ENCODE measurements at places on chromosomes 6 and 20.

GRCh38 chr6:167849846-167850459, 23.2 kb downstream of the AFDN start:
- no peak for DNase-seq

- no peak for DNase-seq
Measured at GRCh38 chr20:2162125-2162822, 60.6 kb downstream of the STK35 start.

- DNase-seq: no peak
Measured at GRCh38 chr6:116518621-116519368, 7.4 kb downstream of the CALHM5 start.

DNA sequence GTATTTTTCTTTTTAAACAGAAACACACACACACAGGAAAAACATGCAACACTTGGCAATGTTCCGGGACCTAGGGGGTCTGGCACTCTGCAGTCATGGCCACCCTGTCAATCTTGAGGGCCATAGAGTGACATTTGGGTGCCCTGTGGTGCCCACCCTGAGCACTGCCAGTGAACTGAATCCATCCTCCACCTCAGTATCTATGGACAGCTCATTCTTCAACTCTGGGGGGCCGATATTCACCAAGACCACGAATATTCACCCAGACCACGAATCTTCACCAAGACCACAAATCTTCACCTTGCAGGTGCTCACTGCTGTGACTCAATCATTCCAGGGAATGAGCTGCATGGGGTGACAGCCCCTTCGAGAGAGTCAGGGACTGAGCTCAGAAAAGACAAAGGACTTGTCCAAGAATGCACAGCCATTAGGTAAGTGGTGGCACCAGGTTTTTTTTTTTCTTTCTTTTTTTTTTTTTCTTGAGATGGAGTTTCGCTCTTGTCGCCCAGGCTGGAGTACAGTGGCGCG, 19.1 kb downstream of the SNAI1 start:
- no peak for DNase-seq

DNA sequence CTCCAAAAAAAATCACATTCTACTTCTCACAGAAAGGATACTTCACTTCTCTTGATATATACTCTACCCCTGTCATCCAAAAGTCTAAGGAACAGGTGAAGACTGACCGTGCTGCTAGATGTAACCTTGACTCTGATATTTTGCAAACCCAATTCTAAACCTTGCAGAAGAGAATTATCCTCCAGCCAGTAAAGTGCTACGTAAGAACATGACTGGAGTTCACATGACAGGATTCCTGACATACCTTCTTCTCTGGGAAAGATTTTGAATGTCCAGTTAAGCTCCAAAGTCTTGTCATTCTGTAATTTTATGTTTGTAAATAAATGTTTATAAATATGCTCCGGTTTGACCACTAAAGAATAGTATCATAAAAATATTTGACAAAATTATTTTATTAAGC, 35.8 kb downstream of the BTBD9 start:
- no peak for DNase-seq

GRCh38 chr6:25434921-25435320, 155.7 kb downstream of the CARMIL1 start:
- no peak for DNase-seq

DNA sequence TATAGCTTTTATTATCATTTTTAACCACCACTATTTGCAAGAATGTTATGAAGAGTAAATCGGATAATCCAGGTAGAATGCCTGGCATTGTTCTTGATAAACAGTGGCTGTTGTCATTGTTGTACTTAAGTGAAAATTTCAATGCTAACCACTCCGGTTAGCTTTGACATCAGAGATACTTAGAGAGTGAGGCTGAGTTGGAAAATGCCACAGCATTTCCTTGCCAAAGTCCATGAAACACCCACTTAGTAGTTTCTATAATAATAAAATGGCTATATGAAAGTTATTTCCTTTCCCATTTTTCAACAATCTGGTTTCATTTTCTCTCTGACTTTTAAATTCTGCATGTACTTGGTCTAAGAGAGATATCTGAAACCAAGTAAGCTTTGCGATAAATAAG, 132.0 kb downstream of the CDK19 start:
- no peak for DNase-seq

- no peak for DNase-seq
Measured at GRCh38 chr6:90631046-90631445, 44.2 kb upstream of the MAP3K7 start.

DNA sequence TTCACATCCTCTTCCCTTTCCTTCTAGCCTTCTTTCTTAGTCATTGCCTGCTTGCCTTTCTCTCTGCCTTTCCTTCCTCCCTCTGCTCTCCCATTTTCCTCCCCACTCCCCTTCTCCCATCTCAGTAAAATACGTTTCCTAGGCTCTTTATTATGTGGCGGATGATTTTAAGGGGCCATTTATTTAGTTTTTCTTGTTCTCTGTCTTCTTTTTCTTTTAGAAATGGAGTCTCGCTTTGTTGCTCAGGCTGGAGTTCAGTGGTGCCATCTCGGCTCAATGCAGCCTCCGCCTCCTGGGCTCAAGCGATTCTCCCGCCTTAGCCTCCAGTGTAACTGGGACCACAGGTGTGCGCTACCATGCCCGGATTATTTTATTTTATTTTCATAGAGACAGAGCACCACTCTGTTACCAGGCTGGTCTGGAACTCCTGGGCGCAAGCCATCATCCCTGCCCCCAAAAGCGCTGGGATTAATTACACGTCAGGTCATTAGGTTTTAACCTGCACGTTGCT, 1.5 kb downstream of the MTHFD1L start:
- no peak for DNase-seq

- DNase-seq: no peak
Measured at GRCh38 chr6:11413728-11414127, 123.8 kb upstream of the TMEM170B start.

GRCh38 chr20:3930265-3931206, 41.3 kb downstream of the PANK2 start:
- no peak for DNase-seq

DNA sequence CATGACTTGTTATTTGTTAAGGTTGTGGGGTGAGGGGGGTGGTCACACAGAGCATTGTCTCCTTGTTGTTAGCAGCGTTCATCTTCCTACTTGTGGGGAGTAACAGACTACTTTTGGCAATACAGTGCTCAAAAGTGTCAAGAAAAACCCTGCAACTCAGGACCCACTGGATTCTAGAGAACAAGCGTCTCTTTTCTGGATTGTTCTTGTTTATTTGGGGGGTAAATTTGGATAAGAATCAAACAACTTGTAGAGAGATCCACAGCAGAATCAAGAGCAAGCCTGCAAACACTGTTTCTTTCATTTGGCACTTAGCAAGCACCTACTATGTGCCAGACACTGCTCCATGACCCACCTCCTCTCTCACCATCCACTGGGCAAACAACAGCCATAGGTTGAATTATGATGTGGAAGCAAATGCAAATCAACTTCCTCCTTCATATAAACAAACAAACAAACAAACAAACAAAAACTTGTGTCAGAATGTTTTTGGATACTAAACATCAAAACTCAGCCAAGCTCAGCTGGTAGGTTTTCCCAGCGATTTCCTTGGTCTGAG, 4.0 kb upstream of the NR2E1 start:
- DNase-seq: no peak

DNA sequence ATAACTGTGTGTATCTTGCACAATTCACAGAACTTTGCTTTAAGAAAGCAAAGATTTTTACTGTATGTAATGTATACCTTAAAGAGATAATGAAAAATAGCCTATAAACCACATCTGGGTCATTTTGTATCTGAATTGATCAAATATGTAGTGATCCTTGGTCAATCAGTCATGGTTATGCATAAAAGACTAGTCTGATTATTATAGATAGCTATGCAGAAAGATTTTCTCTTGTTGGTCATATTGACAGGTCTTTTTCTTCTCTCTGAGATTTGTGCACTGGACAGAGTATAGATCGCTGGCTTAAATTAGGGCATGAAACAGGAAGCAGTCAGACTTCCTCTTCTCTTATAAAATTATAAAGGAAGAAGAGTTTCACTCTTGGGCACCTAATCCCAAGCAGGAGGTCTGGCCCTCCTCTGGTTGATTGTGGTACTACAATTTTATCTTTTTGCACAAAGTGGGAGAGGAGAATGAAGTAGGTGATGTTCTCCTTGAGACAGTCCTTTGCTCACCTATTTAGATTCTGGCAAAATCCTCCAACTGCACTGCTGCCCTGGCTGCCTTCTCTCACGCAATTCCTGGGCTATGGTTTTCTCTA, 380.9 kb upstream of the RGS17 start:
- DNase-seq: peak; percentile 19

- peak; percentile 99 for DNase-seq
Measured at GRCh38 chr6:14001329-14002012, 76.7 kb downstream of the RNF182 start.

- DNase-seq: no peak
Measured at GRCh38 chr6:165644586-165645266, 18.3 kb downstream of the PDE10A start.

GRCh38 chr20:45467861-45468260, 1.7 kb upstream of the WFDC2 start:
- DNase-seq: no peak

DNA sequence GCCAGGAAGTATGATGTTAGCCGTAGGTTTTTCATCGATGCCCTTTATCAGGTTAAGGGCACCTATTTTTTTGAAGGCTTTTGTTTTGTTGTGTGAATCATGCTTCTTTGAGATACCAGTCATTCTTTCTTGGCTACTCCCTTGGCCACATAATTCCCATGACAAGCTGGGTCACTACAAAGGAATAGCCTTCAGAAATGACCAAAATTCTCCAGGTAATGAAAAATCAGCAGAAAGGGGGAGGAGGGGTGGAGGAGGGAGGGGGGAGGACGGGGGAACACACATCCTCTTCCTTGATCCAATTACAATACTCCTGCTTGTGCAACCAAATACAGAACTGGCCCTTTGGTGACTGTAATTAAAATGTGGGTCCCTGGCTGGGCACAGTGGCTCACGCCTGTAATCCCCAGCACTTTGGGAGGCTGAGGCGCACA, 21.7 kb upstream of the TGM2 start:
- DNase-seq: peak; percentile 82

GRCh38 chr6:109424946-109425345, 15.5 kb downstream of the PPIL6 start:
- no peak for DNase-seq

GRCh38 chr6:36978421-36979346, 7.3 kb downstream of the MTCH1 start:
- no peak for DNase-seq

DNA sequence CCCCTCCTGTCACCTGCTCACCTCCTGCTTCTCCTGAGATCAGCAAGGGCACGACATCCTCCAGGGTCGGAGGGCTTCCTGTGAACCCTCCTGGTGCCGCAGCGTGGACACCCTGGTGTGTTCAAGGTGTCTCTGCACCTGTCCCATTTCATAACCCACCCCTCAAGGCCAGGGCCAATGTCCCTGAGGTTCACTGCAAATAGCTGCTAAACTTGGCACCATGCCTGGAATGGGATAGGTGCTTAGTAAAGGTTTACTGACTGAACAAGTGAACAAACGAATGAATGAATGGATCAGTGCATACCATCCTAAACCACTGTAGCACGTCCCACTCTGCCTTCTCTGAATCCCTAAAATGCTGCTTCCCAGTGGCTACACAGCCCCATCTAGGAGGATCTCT, 35.0 kb downstream of the SIRPA start:
- DNase-seq: no peak

GRCh38 chr20:36199345-36200257, 36.7 kb upstream of the AAR2 start:
- peak; percentile 54 for DNase-seq

DNA sequence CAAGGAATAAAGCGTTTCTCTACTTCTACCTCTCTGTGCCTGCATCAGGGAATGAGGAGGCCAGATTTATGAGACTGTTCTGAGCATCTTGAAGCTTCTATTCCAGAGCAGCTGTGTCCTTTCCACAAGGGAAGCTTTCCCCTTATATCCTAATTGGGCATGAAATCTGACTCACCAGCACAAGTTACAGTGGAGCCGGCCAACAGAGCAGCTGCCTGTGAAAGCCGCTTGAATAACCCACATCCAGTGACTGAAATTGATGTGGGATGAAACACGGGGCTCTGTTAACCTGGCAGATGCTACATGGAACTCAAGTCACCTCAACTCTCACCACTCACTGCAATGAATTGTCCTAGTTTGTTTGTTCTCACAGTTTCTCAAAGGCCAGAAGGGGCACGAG, 400.3 kb downstream of the TFAP2A start:
- no peak for DNase-seq

- DNase-seq: no peak
Measured at GRCh38 chr20:7656687-7657467, 283.4 kb downstream of the HAO1 start.

- peak; percentile 58 for DNase-seq
Measured at GRCh38 chr6:108622641-108623298, 62.1 kb downstream of the FOXO3 start.

DNA sequence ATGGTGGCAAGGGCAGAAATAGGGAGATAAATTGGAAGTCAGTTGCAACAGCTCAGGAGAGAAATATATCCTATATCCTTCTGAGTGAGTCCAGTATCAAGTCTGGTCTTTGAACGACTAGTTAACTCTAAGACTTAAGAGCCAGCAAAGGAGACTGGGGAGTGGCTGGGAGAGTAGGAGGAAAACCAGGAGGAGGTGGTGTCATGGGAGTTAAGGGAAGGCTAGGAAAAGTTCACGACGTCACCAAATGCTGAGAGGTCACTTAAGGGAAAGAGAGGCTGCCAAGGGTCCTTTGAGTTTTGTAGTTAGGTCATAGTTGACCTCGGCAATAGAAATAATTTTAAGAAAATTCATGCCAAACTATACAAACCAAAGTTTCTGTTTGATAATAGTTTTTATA, 25.1 kb downstream of the ACOT13 start:
- DNase-seq: no peak

DNA sequence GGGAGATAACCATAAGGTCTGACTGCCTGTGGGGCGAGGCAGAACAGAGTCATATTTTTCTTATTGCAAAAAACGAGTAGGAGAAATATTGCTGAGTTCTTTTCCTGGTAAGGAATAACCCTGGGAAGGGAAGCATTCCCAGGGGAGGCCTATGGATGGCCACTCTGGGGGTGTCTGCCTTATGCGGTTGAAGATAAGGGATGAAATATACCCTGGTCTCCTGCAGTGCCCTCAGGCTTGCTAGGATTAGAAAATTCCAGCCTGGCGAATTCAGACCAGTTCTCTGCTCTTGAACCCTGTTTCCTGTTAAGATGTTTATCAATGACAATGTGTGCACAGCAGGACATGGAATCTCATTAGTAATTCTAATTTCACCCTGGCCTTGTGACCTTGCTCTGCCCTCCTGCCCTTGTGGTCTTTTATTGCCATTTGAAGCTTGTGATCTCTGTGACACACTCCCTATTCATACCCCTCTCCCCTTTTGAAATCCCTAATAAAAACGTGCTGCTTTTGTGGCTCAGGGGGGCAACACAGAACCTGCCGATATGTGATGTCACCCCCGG, 491.1 kb upstream of the EYS start:
- no peak for DNase-seq

GRCh38 chr6:131431718-131432117, 141.3 kb upstream of the ARG1 start:
- no peak for DNase-seq

GRCh38 chr6:70151616-70152015, 151.3 kb downstream of the COL9A1 start:
- no peak for DNase-seq
